8988T (cell line): ENCODE measurements at places on chromosomes 7 and 10.

DNA sequence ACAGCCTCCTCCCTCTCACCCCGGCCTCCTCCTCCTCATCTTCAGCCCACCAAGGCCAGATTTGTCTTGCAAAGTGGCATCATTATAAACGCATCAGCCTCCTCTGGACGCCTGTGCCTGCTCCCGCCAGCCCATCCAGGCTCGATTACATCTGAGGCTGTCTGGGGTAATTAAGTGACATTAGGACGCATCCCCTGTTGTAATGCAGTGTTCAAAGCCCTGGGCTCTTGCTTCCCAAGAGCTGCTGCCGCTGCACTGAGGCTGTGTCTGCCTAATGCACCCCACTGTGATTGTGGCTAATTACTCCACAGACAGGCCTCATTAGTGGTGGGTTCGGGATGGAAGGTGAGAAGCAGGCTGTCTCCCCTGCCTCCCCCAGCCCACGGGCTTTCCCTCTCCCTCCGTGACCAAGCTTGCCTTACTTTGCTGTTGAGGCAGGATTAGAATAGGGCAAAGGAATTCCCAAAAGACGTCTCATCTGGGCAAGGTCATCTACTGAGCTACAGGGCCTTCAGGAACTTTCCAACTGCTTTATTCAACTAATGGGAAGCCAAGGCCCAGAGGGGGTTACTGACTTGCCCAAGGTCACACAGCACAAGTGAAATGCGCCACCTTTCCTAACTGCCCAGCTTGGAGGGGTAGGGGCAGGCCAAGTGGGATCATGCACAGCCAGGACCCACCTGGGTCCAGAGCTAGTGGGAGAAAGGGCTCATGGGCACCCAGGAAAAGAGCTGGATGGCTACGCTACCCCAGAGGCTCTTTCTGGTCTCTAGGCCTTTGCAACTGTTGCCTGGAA is 66.2 kb upstream of the PCBD1 start:
- DNase-seq, result no peak

GRCh38 chr10:21919117-21919516 is 84.4 kb downstream of the DNAJC1 start:
- DNase-seq, result no peak

- DNase-seq, result no peak
Observed at GRCh38 chr10:127221281-127221680, 24.9 kb upstream of the INSYN2A start.

DNA sequence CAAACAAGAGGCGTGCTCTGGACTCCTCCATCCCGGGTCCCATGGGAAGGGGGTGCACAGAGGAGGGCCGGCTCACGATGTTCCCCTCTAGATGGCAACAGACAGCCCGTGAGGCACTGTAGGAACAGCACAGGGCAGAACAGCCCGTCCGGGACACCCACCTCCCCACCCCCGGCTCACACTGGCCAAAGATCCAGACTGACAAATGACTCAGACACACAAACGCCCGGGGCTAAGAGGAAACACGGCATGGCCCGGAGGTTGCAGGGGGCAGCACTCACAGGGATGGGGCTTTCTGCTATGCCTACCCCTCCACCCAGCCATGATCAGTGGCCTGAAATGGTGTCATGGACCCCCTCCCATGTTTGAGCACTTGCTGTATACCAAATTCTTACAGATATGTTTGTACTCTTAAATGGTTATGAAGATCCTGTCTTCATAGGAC is 4.9 kb upstream of the ELN start:
- DNase-seq, result peak; percentile 73

DNA sequence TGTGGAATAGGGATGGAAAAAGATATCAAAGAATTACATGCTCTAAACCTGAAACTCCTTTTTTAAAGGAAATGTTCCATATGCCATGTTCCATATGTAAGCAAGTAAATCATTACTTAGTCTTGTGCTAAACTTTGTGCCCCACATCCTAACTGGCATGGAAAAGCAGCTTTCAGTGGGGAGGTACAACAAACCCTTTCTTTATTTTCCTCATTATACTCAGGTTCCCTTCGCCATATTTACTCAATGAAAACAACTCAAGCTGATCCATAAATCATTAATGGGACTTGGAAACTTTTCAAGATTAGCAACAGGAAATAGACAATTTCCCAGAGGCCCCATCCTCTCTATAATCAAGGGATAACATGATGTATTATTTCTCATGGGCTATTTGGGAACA is 56.0 kb downstream of the GSAP start:
- no peak for DNase-seq

DNA sequence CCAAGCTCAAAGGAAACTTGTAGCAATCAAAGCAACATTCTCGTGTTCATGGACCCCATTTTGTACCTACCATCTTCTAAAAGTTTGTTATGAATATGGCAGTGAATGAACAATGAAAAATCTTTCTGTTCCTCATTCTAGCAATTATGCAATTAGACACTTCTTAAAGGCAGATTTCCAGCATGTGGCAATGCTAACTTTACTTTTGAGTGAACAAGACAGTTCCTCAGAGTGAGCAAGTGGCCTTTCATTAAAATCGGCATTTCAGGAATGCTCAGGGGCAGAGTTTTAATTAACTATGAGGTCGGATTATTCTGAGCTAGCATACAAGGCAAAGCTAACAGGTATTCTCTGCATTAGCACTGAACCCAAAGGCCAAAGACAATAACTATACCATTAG is 48.4 kb upstream of the NFE2L3 start:
- no peak for DNase-seq

GRCh38 chr7:13017881-13018280 is 330.4 kb downstream of the ARL4A start:
- no peak for DNase-seq

GRCh38 chr7:83643739-83644138 is 5.2 kb downstream of the SEMA3E start:
- no peak for DNase-seq

GRCh38 chr10:101007915-101008822 is 8.6 kb downstream of the LZTS2 start:
- DNase-seq, result no peak

GRCh38 chr7:131080754-131081153 is 246.9 kb upstream of the MKLN1 start:
- no peak for DNase-seq

DNA sequence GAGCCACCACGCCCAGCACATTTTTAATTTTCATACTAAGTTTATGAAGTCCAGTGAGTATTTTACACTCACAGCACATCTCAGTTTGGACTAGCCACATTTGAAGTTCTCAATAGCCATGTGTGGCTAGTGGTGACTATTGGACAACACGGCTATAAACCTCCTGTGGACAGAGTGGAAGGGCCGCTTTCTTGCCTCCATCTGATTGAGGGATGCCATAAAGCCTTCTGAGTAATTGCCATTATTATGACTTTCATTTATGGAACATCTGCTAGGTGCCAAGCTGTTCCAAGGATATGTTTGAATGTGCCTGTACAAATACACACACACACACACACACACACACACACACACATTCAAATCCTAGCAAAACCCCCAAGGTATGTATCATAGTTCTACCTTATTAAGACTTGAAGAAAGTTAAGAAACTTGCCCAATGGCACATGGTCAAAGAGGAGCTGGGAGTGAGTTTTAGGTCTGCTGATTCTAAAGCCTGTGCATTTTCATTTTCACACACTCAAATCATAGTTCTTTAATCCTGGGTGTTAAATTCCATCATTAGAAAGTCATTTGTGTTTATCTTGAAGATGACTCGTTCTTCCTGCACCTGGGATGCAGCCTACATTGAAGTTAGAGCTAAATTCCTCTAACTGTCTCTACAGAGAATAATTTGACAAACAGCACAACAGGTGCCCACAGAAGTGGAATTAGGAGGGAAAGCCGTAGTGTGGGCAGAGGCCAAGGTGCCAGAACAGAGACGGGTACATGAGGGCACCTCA is 143.3 kb downstream of the PKD1L1 start:
- DNase-seq, result no peak

DNA sequence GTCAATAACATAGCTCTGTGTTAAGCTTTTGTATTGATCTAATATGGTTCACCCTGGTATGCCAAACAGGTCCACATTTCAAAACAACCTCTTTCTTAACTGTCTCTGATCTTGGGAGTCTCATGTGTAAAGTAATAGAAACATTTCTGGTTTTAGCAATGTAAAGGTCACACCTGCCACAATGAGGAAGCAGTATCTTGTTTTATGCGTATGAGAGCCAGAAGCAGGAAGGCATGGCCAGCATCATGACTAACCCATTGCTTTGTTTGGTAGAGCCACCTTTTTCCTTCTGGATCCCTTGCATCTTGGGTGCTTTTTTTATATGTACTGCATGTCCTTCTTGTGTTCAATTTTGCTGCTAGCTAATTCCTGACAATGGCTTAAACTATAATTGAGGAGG is 411.3 kb upstream of the SEMA3C start:
- DNase-seq, result no peak

- no peak for DNase-seq
Observed at GRCh38 chr7:36852017-36852416, 127.7 kb upstream of the AOAH start.

DNA sequence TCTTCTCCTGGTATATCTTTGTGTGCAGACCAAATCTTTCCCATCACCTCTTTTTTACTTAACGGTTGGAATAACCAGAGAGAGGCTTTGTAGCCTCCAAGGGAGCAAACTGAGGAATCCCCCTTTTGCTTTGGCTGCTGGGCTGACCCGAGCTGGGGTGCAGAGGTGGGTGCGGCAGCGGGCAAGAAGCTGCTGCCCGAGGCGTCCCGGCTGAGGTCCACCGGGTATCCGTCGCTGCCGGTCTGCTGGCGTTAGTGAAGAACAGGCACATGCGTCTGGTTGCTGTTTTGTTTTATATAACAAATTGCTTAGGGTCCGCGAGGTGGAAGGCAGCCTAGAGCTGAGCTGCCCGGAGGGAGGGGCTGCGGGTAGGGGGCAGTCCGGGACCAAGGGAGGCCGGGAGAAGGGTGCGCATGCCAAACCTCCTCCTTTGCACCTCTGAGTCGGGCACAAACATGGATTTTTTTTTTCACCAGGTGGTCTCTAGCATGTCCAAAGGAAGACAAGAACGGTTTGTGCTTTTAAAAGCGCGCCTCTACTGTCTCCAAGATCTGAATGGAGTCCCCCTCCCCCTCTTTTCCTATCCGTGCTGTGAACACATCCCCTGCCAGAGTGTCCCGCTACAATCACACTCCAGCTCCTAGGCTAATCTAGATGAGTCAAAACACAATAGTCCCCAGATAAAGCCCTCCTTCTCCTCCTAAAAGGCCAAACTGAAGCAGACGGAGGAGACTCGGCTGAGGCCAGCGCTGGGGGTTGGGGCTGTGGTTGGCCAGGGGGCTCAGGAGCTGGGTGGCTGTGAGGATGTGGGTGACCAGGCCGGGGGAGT is 6.8 kb upstream of the GATA3 start:
- no peak for DNase-seq

DNA sequence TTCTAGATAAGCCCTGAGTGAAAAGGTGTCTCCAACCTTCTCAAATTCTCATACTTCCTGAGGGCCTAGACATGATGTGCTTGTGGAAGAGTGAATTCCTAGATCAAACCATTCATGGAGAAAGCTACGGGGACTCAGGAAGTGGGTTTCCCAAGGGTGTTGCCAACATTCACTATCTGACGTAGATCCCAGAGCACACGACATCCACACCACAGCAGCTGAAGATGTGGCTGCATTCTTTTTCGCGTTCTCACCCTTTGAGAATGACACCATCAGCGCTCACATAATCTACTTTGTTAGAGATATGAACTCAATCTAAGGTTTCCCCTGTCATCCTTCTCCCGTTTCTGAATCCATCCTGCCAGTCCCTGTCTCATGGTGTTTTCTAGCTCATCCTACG is 290.8 kb downstream of the DNAJB6 start:
- no peak for DNase-seq

- peak; percentile 8 for DNase-seq
Observed at GRCh38 chr10:120824881-120825309, 26.3 kb upstream of the WDR11 start.

DNA sequence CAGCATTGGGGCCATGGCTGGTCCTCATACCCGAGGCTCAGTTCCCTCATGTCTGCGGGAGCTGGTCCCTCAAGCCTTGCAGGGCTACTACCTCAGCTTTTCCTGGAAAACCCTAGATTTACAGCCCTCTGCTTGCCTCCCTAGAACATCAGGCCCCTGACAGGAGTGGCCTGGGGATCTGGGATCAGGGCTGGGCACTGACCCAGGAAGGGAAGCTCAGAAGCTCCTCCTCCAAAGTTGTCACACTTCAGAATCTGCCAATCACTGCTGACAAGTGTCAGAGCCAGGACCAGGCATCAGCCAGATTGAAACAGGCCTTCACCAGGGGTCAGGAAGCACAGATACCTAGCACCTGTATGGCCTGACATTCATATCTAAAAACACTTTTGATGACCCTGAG is 115.2 kb downstream of the GRID1 start:
- DNase-seq, result no peak

- no peak for DNase-seq
Observed at GRCh38 chr7:51009716-51010496, 227.2 kb upstream of the GRB10 start.

DNA sequence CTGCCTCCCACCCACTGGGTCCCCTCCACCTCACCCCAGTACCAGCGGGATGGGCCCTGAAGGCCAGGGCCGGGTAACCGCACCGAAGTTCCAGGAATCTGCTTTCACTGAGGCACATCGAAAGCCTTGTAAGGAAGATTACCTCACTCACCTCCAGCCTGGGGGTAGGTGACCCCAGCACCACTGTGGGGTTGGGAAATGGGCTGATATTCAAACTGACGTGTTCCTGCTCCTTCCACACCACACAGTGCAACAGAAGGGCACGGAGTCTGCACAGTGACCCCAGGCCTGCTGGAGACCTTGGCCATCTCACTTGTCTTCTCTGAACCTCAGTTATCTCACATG is 29.8 kb downstream of the NPS start:
- no peak for DNase-seq

- DNase-seq, result no peak
Observed at GRCh38 chr10:996031-996430, 7.8 kb downstream of the GTPBP4 start.

GRCh38 chr7:134851141-134851540 is 71.7 kb downstream of the CALD1 start:
- no peak for DNase-seq

DNA sequence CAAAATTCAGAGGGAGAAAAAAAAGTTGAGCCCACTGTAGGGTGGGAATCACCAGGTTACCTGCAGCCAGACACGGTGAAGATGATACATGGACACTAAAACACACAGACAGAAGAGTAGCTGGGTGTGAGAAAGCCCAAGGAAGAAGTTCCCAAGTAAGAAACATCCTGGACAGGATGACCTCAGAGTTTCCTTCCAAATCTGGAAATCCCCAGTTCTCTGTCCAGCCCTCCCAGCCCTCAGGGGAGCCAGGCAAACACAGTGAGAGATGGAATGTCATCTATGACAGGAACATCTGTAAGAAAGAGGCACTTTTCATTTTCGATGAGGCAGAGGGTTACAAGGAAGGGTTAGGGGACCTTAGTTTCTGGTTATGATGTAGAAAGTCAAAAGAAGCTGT is 125.1 kb upstream of the LYZL1 start:
- no peak for DNase-seq

GRCh38 chr10:36489181-36489580 is 636.2 kb upstream of the ANKRD30A start:
- no peak for DNase-seq

DNA sequence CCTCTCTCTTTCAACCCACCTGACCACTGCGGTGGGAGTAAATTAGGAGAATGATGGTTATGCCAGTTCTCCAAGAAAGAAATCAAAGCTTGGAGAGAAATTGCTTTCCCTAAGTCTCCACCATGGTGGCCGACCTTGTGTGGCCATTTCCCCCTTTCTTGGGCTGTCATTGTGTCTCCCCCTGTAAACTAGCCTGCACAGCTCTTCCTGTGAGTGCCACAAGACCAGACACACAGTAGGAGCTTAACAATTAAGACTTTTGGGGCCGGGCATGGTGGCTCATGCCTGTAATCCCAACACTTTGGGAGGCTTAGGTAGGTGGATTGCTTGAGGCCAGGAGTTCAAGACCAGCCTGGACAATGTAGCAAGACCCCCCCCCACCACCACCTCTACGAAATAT is 18.9 kb upstream of the LIMK1 start:
- DNase-seq, result no peak
